Keratinocyte (primary cell): ENCODE measurements at places on chromosomes 6 and 20. TPM values are rescaled to one million over a fixed set of nuclear protein-coding genes. Genes with fewer than 3 reads are reported as not detected.
A peak's percentile ranks its signal among the peaks of the same experiment; 100 is the strongest.

- no peaks in the 10 kb centered on the region for H3K4me1 ChIP-seq
- no peak for DNase-seq
- H3K36me3 ChIP-seq = no peaks in the 10 kb centered on the region
- H3K27me3 ChIP-seq = no peaks in the 10 kb centered on the region
Observed at GRCh38 chr20:40108321-40108720, 580.7 kb downstream of the MAFB start.

- H3K27me3 ChIP-seq = no peaks in the 10 kb centered on the region
- no peak for DNase-seq
- peaks cover 7% of the 10 kb centered on the region for H3K4me1 ChIP-seq
- no peaks in the 10 kb centered on the region for H3K36me3 ChIP-seq
Observed at GRCh38 chr6:79082304-79082703, 4.2 kb upstream of the PHIP start.

DNA sequence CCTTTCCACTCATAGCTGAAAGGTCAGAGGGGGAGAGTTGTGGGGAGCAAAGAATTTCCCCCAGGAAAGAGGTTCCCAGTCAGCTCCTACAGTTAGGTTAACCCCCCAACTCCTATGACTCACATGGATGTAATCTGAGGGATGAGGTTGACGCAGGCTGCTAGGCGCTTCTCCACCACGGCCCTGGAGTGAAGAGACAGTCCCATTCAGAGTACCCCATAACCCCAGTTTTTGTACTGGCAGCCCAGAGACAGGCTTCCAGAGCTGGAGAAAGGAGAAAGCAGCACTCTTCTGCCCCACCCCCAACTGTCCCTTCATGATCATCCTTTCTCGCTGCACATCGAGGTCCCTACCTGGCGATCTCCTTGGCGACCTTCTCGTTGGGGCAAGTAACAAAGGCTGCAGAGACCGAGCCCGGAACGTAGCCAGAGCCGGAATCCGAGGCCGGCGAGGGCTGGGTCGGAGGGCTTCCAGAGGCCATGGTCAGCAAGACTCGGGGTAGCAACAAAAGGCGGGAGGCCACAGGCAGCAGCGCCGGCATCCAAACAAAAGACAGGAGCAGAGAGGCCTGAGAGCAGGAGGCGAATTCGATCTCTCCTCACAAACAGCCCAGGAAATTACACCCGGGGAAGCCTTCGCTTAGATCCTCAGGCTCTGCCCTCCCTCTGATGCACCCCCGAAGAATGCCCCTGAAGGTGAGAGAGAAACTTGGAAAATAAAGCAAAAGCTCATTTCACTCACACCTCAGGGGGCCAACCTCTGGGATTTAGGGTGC lies 592 bp downstream of the CUTA start:
- H3K4me3 ChIP-seq = peak overlapping the region; percentile 96
- peak overlapping the region; percentile 93 for H3K27ac ChIP-seq

- no peak for DNase-seq
- peaks cover 20% of the 10 kb centered on the region for H3K4me1 ChIP-seq
- H3K27me3 ChIP-seq = no peaks in the 10 kb centered on the region
- no peak overlapping the region for H3K4me3 ChIP-seq
- H3K36me3 ChIP-seq = no peaks in the 10 kb centered on the region
- H3K27ac ChIP-seq = no peak overlapping the region
Observed at GRCh38 chr6:157223021-157223430, 100.3 kb downstream of the TMEM242 start.

GRCh38 chr6:108653949-108654348 lies 93.2 kb downstream of the FOXO3 start:
- H3K4me1 ChIP-seq = peaks cover 54% of the 10 kb centered on the region
- H3K27ac ChIP-seq = no peak overlapping the region
- no peaks in the 10 kb centered on the region for H3K36me3 ChIP-seq
- DNase-seq = no peak

DNA sequence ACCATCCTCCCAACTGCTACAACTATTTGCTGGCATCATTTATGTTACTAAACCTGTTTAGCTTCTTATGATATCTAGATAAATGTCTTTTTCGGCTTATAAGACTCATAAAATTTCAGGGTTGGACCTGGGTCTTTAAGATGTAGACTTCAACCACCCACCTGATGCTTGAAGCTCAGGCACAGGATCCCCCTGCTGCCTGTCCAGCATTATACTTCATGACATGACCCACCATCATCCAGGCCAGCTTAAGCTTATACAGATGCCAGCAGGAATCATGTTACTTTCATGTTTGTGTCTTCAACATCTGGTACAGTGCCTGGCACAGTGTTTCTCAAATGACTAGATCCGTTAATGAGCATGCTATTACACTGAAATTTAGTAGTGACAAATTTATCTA lies 47.4 kb downstream of the SLC17A5 start:
- H3K27me3 ChIP-seq = no peaks in the 10 kb centered on the region
- no peak for DNase-seq
- no peaks in the 10 kb centered on the region for H3K4me1 ChIP-seq

- H3K36me3 ChIP-seq = no peaks in the 10 kb centered on the region
- H3K4me3 ChIP-seq = no peak overlapping the region
- H3K27ac ChIP-seq = no peak overlapping the region
- H3K27me3 ChIP-seq = no peaks in the 10 kb centered on the region
Observed at GRCh38 chr20:11799281-11799684, 118.4 kb upstream of the BTBD3 start.

- no peak overlapping the region for H3K4me3 ChIP-seq
- DNase-seq = no peak
- H3K27ac ChIP-seq = no peak overlapping the region
- no peaks in the 10 kb centered on the region for H3K36me3 ChIP-seq
Observed at GRCh38 chr6:62998022-62998421, 213.2 kb upstream of the FKBP1C start.

DNA sequence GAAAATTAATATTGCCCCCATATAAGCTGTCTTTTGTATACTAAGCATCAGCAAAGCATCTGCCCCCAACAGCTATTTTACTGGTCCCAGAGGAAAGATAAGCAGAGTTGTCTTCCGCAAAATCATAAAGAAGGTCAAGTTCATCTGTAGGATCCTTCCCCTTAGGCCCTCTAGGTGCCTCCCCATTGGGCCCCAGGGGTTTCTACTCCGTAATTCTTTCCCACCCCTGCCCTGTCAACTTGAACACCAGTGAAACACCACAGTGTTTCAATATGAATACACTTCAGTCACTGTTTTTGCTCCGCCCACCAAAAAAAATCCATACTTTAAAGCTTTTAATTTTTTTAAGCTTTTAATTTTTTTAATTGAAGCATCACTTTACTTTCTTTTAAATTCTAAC lies 159.2 kb downstream of the ATXN1 start:
- no peaks in the 10 kb centered on the region for H3K36me3 ChIP-seq
- peaks cover 17% of the 10 kb centered on the region for H3K4me1 ChIP-seq
- no peaks in the 10 kb centered on the region for H3K27me3 ChIP-seq
- no peak overlapping the region for H3K27ac ChIP-seq
- DNase-seq = no peak

DNA sequence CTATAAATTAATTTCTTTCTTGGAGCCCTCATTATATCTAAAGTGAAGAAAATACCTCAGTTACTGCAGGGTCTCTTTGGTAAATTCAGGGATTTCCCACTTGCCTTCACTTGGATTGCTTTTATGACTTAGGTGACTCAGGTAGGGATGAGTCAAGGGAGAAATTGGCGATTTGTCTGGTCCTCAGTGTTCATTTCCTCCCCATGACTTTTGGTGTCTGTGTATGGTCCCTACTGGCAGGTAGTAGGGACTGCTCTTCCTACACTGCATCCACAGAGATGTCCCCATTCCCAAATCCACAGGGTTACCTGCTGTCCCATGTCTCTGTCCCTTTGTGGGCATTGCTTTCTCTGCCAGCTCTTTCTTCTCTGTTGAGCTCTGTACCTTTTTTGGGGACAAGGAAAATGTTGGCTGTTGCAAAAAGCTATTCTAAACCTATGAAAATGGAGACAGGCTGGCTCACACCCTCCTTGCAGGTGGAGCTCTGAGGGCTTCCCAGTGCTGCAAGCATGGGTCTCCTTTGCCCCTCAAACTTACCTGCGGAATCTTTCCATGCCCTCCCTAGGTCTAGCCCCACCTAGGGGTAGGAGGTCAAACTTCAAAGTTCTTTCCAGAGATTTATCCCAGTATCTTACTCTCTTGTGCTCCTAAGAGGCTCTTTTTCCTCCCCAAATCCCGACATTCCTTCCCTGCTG lies 211.9 kb downstream of the ZNF217 start:
- no peaks in the 10 kb centered on the region for H3K4me1 ChIP-seq
- H3K27ac ChIP-seq = no peak overlapping the region
- no peaks in the 10 kb centered on the region for H3K36me3 ChIP-seq
- no peaks in the 10 kb centered on the region for H3K27me3 ChIP-seq
- H3K4me3 ChIP-seq = no peak overlapping the region

- H3K27ac ChIP-seq = no peak overlapping the region
- no peak for DNase-seq
- no peaks in the 10 kb centered on the region for H3K27me3 ChIP-seq
Observed at GRCh38 chr20:16846006-16846405, 97.8 kb downstream of the OTOR start.

DNA sequence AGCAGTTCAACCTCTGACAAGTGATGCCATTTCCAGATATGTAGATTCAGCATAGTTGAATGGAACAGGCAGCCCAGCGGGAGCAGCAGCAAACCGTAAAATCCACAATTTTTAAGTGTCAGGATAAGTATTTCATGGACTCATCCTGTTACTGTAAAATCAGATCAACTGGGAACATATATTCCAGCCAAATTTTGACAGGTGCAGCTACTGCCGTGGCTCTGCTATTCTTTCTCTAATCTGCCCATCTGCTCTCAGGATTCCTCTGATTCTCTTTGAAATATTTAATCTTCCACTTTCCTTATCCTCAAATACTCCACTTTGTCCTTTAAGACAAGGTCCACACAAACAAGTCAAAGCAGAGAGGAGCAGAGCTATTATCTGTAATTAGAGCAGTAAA lies 245.4 kb upstream of the ASCC3 start:
- H3K4me3 ChIP-seq = no peak overlapping the region
- H3K27me3 ChIP-seq = no peaks in the 10 kb centered on the region
- no peak overlapping the region for H3K27ac ChIP-seq
- DNase-seq = no peak
- no peaks in the 10 kb centered on the region for H3K4me1 ChIP-seq
- H3K36me3 ChIP-seq = no peaks in the 10 kb centered on the region

DNA sequence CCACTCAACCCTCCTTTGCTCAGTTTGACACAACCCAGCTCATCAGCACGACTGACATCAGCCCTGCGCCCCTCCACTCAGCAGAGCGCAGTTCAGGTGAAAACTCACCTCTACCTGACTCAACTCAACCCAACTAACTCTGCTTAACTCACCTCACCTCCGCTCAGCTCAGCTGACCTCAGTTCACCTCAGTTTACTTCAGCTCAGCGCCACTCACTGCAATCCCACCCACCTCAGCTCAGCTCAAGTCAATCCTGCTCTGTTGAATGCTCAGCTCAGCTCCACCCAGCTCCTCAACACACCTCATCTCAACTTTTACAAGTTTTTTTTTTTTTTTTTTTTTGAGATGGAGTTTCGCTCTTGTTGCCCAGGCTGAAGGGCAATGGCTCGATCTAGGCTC lies 39.6 kb downstream of the CEBPB start:
- H3K4me1 ChIP-seq = no peaks in the 10 kb centered on the region
- no peak for DNase-seq
- H3K4me3 ChIP-seq = no peak overlapping the region
- no peak overlapping the region for H3K27ac ChIP-seq

GRCh38 chr20:25038103-25038410 lies 19.9 kb downstream of the ACSS1 start:
- H3K4me3 ChIP-seq = no peak overlapping the region
- H3K4me1 ChIP-seq = peaks cover 15% of the 10 kb centered on the region
- H3K27me3 ChIP-seq = no peaks in the 10 kb centered on the region
- H3K36me3 ChIP-seq = no peaks in the 10 kb centered on the region

DNA sequence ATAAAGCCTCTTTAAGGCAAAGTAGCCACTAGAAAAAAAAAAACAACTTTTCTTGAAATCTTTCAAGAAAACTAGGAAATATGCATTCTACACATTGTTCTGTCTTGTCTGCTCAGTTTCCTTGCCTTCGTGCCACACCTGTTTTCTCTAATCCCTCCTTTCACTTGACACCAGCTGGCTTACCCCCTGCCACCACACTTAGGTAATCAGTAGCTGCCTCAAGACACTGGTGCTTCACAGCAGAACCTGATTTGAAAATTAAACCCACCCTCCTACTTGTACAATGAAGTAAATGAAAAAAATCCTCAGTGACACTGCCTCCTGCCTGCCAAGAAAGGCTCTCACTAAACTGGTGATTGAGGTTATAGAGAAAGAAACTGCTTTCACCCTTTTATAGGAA lies 45.8 kb upstream of the SCML4 start:
- DNase-seq = no peak
- H3K27me3 ChIP-seq = no peaks in the 10 kb centered on the region
- no peak overlapping the region for H3K27ac ChIP-seq

GRCh38 chr6:2810092-2810671 lies 31.5 kb downstream of the SERPINB1 start:
- no peak overlapping the region for H3K4me3 ChIP-seq
- H3K27me3 ChIP-seq = no peaks in the 10 kb centered on the region
- H3K4me1 ChIP-seq = peaks cover 34% of the 10 kb centered on the region
- peak overlapping the region; percentile 98 for H3K27ac ChIP-seq

- DNase-seq = no peak
- H3K4me1 ChIP-seq = no peaks in the 10 kb centered on the region
- H3K4me3 ChIP-seq = no peak overlapping the region
- no peak overlapping the region for H3K27ac ChIP-seq
Observed at GRCh38 chr6:18510644-18511033, 123.5 kb downstream of the RNF144B start.

- H3K36me3 ChIP-seq = no peaks in the 10 kb centered on the region
- no peak overlapping the region for H3K27ac ChIP-seq
- no peak overlapping the region for H3K4me3 ChIP-seq
Observed at GRCh38 chr20:35263532-35264341, 14.2 kb downstream of the MMP24OS start.

- DNase-seq = peak; percentile 5
- H3K4me3 ChIP-seq = no peak overlapping the region
- no peaks in the 10 kb centered on the region for H3K36me3 ChIP-seq
- H3K27me3 ChIP-seq = no peaks in the 10 kb centered on the region
- no peak overlapping the region for H3K27ac ChIP-seq
Observed at GRCh38 chr6:3884007-3884745, 35.0 kb downstream of the FAM50B start.

GRCh38 chr20:62946918-62947317 lies 5.6 kb upstream of the SLC17A9 start:
- no peaks in the 10 kb centered on the region for H3K4me1 ChIP-seq
- peaks cover 35% of the 10 kb centered on the region for H3K36me3 ChIP-seq
- DNase-seq = no peak
- H3K4me3 ChIP-seq = no peak overlapping the region
- no peak overlapping the region for H3K27ac ChIP-seq

GRCh38 chr20:57555457-57556184 lies 5.3 kb upstream of the PCK1 start:
- H3K27ac ChIP-seq = no peak overlapping the region
- no peak for DNase-seq
- H3K4me1 ChIP-seq = no peaks in the 10 kb centered on the region

RBM24 gene
- polyA plus RNA-seq = 1.3 to 1.9 TPM (median 1.3 TPM) in 3 replicates

NINL gene
- 0.66 to 0.79 TPM (median 0.75 TPM) in 3 replicates for polyA plus RNA-seq

IRF4 gene
- 0.01 to 0.12 TPM (median 0.10 TPM) in 3 replicates for polyA plus RNA-seq

VSTM2L gene
- polyA plus RNA-seq = 0.68 to 3.3 TPM (median 0.75 TPM) in 3 replicates

SMIM13 gene
- polyA plus RNA-seq = 4.1 to 7.7 TPM (median 5.4 TPM) in 3 replicates

RSPO3 gene
- polyA plus RNA-seq = not detected in 3 replicates

NRSN1 gene
- not detected in 3 replicates for polyA plus RNA-seq

NKAIN4 gene
- not detected in 3 replicates for polyA plus RNA-seq

LY86 gene
- polyA plus RNA-seq = not detected in 3 replicates
